Kidney capillary endothelial cell (primary cell): ENCODE measurements at places on chromosomes 11 and 22.

DNA sequence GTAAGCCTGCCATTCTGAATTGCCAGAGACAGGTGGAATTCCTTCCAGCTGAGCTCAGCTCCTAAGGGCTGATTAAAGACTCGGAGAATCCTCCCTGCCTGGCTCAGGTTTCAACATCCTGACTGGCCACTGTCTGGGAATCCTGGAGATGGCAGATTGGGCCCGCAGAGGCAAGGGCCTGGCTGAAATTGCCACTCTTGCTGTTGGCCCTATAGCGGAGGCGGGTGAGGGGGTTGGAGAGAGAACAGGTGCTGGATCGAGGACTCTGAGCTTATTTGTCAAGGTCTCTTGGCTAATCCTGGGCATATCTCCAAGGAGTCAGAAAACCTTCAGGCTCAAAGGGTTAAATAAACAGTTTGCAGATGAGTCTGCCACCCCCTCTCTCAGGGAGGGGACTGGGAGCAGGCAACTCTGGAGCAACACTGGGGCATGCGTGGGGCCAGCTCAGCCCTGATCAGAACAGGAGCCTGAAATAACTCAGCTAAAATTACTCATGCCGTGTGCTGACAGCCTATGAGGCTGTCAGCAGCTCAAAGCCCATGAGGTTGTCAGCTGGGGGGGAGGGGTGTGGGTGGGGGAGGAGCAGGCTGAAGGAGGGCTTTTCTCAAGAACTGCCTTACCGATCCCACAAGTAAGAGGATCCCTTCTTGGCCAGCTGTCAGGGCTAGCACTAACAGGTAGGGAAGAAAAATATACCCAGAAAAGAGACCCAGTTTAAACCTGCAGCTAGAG, 14.7 kb upstream of the MFRP start:
- DNase-seq = no peak

- DNase-seq = no peak
These were observed 1.2 kb downstream of the CAPRIN1 start for GRCh38 chr11:34052608-34053160.

DNA sequence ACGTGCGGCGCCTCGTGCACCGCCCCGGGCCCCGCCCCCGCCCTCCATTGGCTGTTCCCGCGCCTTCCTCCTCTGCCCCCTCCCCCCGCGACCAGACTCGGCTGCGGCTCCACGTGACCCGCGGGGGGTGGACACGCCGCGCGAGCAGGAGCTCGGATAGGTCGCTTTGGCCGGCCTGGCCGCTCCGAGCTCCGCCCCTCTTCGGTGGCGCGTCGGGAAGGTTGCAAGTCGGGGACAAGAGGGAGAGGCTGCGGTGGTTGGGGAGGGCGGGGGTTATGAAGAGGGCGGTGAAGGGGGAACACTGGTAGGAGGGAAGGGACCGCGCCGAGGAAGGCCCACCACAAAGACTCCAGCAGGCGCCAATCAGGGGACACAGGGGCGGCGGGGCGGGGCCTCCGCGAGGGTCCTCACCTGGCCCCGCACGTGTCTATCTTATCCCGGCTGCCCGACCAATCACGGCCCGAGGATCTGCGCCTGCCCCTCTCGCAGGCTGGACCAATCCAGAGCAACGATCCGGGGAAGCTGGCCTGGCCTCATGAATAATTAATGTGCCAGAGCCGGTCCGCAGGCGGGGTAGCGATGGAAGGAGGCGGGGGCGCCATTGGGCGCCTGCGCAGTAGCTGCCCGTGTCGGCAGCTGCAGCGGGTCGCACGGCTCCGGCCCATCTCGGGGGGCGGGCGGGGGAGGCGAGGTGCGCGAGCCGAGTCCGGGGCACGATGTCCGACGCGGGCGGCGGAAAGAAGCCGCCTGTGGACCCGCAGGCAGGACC, at the start of gene TEF:
TSS of gene TEF (plus strand) at position 614 of the 769 bp plus-strand sequence. CDS start at position 717, 103 bp downstream.
- peak; percentile 97 for DNase-seq

- no peak for DNase-seq
These were observed 9.9 kb downstream of the OSBPL5 start for GRCh38 chr11:3155216-3155615.
